ENCODE measurements at places on chromosomes 1 and 21.

GRCh38 chr1:84851839-84852238 lies 41.2 kb downstream of the LPAR3 start:
- DNase-seq: no peak

- no peak for DNase-seq
Observed at GRCh38 chr21:42373196-42373907, 7.0 kb upstream of the TFF1 start.

DNA sequence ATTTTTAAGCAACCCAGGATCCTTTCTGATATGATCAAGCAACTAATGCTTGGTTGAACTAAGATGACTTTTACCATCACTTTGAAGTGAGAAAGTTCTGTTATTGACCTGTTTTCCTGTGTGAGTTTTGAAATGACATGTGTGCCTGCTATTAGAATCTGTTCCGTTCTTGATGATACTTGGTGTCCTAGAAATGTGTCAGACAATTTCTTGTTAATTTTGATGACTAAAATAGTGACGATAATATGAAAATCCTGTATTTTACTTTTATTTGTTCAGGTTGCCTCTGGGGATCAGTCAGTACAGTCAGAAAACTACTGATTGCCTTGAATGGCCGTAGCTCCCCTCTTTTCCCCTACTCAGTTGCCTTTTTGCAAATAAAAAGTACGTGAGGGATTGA lies 228.0 kb downstream of the RYR2 start:
- DNase-seq: no peak

DNA sequence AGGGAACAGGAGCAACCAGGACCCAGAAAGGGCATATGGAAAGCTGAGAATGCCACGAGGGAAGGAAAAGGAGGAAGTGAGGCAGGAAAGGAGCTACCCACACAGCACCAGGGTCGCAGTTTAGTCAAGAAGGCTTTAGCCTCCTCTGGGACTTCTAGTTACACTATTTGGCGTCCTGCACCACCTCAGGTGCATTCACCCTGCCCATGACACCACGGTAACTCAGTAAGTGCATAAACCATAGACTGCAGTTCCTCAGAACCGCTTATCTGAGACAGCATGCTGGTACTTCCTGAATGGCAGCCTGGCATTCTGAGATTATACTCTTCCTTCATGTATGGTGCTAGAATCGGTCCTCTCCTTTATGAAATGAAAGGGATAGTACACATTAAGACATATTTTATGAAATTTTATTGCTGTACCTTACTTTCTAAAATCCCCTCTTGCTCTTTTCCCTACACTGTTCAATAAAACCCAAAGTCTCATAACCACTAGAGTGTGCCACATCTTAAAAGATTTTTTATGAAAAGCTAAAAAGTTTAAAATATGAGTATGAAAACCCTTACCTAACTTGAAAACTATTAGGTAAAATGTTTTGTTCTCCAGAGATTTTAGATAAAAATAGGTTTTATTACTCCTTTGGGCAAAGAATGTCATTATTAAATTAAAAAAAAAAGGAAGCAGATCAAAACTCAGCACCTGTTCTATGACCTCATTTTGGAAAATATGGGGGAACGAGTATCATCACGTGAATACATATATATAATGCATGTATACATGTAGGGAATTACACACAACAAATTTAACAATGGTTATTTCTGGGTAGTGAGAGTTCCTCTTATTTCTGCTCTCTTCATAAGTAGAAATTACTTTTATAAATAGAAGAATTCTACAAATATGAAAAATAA lies 67.3 kb downstream of the VAV3 start:
- DNase-seq: no peak

GRCh38 chr1:32988665-32989064 lies 24.1 kb upstream of the RNF19B start:
- DNase-seq: no peak

DNA sequence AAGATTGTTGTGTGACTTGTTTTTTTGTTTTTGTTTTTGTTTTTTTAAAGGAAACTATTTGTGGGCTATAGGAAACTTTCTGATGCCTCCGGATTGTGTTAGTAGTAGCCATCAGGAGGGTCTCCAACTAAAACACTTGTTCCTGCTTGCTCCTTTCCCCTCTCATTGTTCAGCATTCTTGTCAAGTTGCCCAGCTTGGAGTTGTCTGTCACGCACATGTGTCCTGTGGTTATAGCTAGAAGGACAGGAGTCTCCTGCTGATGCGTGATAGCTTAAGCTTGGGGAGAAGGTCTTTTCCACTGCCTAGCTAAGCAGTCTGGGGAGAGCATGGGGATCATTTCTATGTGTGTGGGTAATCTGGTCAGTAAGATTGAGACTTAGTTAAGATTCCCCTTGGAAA lies 3.2 kb upstream of the LYPLA2 start:
- no peak for DNase-seq

DNA sequence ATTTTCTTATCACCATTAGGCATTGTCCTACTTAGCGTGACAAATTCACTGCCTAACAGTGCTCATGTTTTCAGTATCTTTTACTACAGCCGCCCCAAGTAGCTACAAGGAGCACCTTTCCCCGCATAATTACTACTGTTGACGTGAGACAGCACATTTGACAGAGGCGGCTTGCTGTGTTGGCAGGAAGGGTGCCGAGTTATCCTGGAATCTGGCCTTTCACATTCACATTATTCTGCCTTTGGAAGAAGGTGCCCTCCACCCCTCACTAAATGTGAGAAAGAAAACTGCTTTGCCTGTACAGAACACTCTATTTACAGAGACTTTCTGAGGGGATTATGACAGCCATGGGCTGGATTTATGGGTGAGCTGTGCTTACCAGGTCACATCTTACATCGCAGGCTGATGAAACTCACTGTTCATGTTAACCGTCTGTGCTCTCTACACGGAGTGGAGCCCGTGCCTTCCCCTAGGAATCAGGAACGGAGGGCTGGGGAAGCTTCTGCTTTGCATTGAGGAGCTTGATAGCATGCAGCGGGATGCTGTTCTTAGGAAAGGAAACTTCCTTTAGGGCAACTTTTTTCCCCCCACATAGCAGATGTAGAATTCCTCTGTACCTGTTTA lies 148.0 kb upstream of the ZRANB2 start:
- DNase-seq: no peak

GRCh38 chr1:19646377-19647319 lies 2.5 kb downstream of the NBL1 start:
- DNase-seq: no peak

GRCh38 chr1:21021311-21021710 lies 155.4 kb downstream of the EIF4G3 start:
- no peak for DNase-seq

GRCh38 chr1:193767886-193768285 lies 581.5 kb upstream of the B3GALT2 start:
- DNase-seq: no peak

DNA sequence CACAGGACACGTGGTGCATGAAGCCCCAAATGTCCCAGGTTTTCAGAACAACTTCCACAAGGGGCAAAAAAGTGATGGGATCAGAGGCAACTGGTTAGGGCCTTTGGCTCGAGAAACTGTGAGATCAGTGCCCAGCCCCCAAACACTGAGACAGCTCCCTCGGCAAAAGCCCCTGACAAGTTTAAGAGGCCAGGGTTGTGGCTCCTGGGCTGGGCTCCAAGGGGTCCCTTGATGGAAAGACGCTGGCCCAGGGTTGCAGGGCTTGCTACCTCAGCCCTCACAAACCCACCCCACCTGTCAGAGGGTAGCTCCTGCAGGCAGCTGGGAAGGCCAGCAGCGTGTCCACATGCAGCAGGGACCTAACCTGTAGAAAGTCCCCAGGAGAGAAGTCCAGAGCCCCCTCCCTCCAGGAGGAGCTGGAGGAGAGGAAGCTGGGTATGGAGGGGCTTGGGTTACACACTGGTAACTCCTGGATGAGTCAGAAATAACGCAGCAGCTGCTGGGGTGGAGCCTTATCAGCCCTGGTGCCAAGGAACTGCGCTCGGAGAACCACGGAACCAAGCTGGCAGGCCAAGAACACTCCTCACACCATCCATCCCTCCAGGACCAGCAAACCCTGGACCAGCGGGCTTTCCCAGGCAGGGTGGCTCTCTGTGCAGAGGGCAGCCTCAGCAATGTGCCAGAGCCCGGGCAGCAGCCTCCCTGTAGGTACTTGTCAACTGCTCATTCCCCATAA lies 37.5 kb downstream of the CTNNBIP1 start:
- DNase-seq: no peak

DNA sequence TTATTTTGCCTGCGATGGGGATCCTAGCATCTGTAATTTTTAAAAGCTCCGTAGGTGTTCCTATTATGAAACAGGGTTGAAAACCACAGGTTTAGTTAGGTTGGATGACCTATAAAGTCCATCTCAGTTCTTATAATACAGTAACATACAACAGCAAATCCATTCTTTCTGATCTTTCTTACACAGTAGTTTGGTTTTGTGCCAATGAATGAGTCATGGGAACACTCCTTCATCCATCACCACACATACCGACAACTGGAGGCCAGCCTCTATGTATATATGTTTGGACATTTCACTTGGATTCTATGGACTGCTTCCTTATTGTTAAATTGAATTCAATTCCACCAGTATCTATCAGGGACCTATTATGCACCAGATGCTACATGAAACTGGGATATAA lies 118.4 kb upstream of the L1TD1 start:
- DNase-seq: no peak

GRCh38 chr21:31405604-31406003 lies 61.5 kb upstream of the TIAM1 start:
- no peak for DNase-seq

GRCh38 chr1:110824192-110824591 lies 48.8 kb upstream of the CD53 start:
- DNase-seq: no peak

GRCh38 chr1:235112297-235113182 lies 16.1 kb downstream of the TOMM20 start:
- no peak for DNase-seq

DNA sequence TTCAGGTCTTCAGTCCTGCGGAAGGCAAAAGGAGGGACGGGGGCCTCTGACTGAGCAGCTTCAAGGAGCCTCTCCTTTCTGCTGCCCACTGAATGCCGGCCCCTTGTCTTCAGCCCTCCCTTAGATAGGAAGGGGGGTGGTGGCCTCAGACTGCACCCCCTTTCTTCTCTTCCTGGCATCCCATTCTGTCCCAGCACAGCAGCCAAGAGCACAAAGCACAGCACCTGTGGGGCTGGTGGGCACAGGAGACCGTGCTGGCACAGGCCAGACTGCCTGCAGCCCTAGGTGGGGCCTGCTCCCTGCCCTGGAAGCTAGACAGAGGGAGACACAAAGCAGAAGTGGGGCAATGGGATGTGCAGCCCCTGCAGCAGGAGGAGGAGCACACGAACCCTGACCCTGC lies 1.7 kb upstream of the PAQR6 start:
- no peak for DNase-seq

- DNase-seq: no peak
Observed at GRCh38 chr1:245375789-245376460, 221.1 kb downstream of the KIF26B start.

DNA sequence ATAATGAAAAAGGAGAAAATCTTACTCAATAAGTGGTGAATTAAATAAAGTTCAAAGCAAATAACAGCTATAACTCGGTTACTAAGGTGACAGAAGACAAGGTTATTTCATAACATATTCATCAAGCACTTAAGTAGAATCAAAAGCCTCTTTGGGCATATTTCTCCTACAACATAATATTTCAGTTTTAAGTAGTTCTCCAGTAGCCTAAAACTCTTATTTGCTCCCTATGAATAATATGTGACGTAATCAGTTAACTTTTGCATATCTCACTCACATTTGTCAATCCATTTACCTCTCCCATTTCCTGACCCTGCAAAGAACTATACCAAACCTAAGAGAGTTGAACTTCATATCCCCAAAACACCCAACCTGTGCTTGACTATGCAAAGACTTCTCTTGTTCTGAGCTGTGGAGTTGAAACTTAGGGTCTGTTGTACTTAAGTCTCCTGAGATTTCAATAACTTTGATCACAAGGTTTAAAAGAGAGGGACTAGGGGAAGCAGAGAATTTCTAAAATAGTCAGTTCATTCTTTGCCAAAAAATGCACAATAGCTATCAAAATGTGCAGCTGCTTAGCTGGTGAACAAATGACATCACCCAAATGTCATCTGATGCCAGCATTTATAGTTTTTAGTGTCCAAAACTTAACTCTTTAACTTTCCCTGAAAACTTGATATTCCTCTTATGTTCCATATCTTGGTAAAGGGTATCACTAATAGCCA lies 37.2 kb downstream of the TTLL7 start:
- no peak for DNase-seq

- DNase-seq: no peak
Observed at GRCh38 chr1:226349081-226349480, 40.1 kb upstream of the LIN9 start.

DNA sequence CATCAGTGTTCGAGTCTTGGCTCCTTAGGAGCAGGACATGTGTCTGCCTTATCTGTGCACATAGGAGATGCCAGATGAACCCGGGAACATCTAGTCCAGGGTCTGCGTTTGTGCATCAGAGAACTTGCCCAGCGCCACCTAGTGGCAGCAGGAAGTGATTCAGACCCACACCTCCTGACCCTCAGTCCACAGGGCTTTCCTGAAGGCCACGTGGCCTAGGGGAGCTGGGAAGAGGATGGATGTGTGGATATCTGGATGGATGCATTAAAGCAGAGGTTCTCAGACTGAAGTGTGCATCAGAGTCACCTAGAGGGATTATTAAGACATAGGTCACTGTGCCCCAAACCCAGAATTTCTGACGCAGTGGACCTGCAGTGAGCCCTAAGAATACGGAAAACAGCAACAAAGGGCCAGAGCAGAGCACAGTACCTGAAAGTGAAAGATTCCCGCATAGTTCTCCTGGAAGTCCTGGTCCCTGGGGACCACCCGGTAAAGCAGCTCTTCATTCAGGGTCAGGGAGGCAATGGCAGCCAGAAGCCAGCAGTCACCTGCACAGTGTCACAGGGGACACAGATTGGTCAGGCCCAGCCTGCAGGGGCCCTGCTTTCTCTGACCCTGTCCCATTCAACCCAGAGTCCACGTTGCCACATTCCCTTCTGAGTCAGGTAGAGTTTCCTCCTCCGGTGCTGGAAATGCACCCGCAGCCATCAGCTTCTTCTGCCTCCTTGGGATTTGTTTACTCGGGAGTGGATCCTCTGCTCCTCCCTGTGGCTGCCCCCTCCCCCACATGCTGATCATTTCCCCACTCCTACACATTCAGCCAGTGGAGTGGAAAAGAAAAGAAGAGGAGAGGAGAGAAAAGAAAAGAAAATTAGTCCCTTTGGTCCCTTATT lies 37.0 kb downstream of the CAPN8 start:
- peak; percentile 18 for DNase-seq

GRCh38 chr1:2529784-2530512 lies at the start of gene HES5:
Gene HES5, minus strand, starts transcription at chr1:2530263. Its CDS starts 99 bp downstream, at chr1:2530164.
- DNase-seq: no peak

GRCh38 chr1:11474826-11475225 lies 4.1 kb upstream of the DISP3 start:
- DNase-seq: no peak

GRCh38 chr1:220770245-220770913 lies 16.3 kb upstream of the MTARC1 start:
- DNase-seq: no peak

- no peak for DNase-seq
Observed at GRCh38 chr1:94071976-94072375, 49.0 kb downstream of the ABCA4 start.
